ENCODE measurements at places on chromosomes 12 and 14.

DNA sequence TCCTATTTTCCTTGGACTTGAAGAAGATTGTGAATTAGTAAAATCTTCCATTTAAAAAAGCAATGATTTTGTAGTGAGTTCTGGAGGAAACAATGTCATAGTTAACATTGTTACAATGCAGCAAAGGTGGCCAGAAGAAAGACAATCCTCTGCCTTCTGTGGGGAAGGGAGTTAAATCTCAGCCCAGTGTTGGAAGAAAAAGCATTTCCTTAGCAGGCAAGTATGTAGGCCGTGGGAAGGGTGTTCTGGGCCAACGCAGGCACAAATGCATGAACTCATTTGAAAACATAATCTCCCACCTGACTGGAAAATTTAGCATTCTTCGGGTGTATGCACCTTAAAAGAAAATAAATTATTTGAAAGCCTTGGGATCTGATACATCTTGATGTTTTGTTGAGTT lies 258.6 kb downstream of the ADAMTS20 start:
- no peak for DNase-seq

GRCh38 chr14:92724516-92725340 lies 23.7 kb downstream of the LGMN start:
- DNase-seq: no peak

DNA sequence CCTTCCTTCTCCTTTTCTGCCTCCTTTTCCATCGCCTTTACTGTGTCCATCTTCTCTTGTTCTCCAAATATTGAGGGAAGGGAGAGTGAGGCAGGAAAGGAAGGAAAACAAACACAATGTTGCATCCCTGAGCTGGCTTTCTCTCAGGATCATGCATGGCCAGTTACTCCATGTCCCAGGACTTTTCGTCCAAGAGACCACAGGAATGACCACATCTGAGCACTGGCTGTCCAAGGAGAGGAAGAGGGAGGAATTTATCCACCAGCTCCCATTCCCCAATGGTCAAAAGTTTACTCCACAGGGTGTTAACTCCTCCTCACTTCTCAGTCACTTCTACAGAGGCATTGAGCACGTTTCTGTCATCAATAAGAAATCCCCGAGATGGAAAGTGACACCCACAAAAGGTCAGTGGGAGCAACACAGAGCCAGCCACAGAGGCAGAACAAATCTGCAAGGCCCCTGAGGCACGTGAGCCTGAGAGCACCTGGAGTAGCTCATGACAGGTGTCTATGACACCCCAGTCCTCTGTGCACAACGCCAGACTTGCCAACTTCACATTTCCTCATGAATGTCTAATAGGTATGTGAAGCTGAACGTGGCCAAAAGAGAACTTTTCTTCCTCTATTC lies 177.3 kb upstream of the NUDT4 start:
- DNase-seq: no peak

- DNase-seq: no peak
Measured at GRCh38 chr12:102479099-102479885, 1.1 kb downstream of the IGF1 start.

- DNase-seq: peak; percentile 66
Measured at GRCh38 chr12:753611-754472, 1.5 kb downstream of the WNK1 start.

DNA sequence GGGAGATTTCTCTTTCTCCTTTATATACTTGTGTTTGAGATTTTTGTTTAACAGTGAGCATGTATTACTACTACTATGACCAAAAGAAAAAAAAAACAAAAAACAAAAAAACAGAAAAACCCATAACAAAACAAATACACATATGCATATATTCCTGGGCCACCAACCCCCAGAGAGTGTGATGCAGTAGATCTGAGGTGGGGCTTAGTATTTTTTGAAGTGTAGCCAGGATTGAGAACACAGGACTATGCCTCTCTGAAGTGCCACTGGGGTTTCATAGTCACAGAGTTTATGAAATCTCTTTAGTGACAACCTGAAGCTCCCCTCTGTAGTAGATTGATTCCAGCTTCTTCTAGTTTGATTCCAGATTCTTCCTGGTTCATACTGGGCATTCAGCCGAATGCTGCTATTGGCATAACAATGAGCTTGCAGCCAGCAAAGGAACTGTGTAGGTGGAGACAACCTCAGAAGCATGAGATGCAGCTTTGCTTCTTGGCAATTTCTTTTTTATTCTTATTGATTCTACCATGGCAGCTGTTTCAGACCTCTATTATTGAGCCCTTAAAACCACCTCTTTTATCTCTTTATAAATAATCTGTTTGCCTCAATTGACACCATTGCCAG lies 15.5 kb upstream of the ANO4 start:
- no peak for DNase-seq

- no peak for DNase-seq
Measured at GRCh38 chr12:112340230-112340629, 42.0 kb downstream of the HECTD4 start.

DNA sequence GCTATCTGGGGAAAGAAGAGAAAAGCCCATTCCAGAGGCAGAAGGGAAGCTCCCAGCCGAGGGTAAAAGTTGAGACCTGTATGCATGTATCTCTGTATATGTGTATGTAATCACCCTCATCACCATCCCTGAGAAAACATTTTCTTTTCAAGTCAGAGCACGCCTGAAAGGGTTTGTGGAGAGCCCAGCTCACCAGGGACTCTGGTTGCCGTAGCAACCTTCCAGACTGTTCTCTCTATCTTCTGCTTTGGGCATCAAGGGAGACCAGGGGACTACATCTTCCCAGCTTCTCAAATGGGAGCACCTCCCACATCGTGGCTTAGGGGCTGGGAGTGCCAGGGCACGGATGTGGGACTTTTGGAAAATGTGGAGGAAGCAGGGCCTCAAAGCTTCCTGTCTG lies 93.5 kb downstream of the GALNT8 start:
- DNase-seq: no peak

DNA sequence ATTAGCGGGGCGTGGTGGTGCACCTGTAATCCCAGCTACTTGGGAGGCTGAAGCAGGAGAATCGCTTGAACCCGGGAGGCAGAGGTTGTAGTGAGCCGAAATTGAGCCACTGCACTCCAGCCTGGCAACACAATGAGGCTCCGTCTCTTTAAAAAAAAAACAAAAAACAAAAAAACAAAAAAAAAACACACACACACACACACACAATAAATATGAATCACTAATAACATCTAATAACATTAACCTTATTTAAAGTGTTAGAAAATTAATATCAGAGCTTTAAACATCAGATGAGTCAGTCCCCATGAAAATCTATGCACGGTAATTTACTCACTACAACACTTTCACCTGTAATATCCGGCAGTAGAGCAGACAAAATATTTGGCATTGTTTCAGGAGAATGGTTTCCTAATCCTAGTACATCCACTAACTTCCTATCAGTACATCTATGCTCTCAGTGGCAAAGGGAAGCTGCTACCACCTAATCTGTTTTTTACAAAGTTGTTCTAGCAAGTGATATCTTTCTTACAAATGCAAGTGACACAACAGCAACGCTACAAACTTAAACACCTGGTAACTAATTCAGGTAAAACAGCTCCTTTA lies 36.2 kb downstream of the MED13L start:
- no peak for DNase-seq

DNA sequence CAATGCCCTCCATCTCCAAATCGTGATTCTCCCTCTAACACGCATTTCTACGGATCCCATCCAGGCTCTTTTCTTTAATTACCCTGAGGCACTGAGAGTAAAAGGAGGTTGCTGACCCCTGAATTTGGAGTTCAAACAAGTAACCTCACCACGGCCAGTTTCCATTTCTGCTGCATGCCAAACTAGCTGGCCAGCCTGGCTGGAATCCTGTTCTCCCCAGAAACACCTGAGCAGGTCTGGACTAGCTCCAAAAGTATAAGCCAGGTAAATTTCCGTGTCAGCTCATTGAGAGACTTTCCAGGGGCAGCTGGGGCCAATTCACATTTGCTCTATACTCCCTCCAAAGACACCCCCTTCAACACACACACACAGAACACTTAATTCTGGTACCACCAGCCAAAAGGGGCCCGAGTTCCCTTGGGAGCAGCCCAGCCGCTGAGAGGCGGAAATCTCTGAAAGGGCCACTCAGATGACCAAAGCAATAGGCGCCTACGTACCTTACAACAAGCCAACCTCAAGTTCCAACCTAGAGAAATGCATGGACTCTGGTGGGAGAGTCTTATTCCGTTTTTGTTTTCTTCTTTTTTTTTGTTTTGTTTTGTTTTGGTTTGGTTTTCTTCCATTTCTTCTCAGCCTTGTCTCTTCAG lies 131.4 kb downstream of the NDUFA12 start:
- DNase-seq: no peak

DNA sequence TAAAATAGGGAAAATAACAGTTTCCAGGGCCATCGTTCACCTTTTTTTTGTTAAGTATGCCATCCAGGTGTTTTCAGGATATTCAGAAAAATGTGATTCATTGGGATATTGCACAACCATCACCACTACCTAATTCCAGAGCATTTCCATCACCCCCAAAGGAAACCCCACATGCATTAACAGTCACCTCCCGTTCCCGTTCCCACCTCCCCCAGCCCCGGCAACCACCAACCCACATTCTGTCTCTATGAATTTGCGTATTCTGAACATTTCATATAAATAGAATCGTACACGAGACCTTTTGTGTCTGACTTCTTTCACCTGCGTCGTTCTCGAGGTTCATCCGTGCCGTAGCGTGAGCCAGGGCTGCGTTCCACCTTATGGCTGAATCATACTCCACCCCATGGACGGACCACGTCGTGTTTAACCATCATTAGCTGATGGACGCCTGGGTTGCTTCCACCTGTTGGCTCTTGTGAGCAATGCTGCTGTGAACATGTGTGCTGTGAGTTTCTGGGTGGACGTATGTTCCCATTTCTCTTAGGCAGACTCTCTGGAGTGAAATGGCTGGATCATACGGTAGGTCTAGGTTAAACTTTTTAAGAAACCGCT lies 51.0 kb upstream of the NCOR2 start:
- no peak for DNase-seq

GRCh38 chr12:114789821-114790220 lies 105.8 kb upstream of the TBX3 start:
- no peak for DNase-seq

GRCh38 chr14:53537422-53538315 lies 384.5 kb upstream of the DDHD1 start:
- no peak for DNase-seq

- DNase-seq: no peak
Measured at GRCh38 chr14:103179094-103179493, 55.8 kb downstream of the TNFAIP2 start.

DNA sequence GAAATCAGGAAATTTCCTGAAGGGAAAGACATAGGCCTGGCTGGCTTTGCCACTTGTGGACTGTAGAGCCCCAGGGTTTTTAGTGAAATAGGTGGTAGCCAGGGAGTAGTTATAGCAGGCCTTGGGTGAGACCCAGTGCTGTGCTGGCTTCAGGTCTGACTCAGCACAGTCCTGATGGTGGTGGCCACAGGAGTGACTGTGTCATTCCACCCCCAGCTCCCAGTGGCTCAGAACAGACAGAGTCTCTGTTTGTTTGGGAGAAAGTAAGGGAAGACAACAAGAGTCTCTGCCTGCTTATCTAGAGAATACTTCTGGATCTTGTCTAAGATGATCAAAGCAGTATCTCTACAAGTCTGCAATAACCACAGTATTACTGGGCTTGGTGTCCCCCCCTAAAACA lies 27.5 kb upstream of the OR6J1 start:
- DNase-seq: no peak

GRCh38 chr12:127118251-127118650 lies 1148.7 kb upstream of the TMEM132C start:
- no peak for DNase-seq

GRCh38 chr12:12266389-12266872 lies 413 bp downstream of the LRP6 start:
- DNase-seq: no peak

DNA sequence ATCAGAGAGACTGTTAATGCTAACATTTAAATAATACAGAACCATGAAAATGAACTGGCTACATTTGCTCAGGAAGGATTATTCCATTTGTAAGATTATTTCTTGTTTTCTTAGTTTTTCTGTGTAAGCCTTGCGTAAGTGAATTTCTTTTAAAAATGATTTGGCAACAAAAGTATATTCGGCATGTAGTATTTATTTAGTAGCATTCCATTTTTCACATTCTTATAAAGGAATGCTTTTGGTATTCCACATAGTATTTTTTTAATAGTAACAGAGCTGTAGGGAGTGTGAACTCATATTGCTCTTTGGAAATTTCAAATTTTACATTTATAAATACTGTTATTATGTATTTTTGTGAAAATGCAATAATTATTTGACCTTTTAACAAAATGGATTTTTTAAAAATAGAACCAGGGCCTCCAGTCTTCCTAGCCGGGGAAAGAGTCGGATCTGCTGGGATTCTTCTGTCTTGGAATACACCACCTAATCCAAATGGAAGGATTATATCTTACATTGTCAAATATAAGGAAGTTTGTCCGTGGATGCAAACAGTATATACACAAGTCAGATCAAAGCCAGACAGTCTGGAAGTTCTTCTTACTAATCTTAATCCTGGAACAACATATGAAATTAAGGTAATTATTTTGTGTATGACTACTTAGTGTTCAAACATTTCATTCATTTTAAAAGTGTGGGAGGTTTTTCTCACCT lies 1.2 kb downstream of the PTPRQ start:
- no peak for DNase-seq

- no peak for DNase-seq
Measured at GRCh38 chr12:106285982-106286381, 16.6 kb upstream of the TCP11L2 start.

DNA sequence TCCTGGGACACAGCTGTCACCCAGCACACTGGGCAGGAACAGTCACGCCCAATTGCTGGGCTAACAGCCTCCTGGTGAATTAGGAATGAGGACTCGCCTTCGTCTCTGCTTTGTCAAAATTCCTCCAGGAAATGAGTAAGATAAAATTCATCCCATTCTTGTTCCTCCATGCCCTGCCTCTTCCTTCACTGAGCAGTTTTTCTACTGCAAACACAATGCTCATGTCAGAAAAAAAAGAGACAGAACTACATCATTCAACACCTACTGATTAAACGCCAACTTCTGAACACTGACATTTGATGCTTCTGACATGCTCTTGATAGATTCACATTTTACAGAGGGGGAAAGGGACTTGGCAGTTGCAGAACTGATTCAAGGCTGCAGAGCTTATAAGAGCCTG lies 37.5 kb upstream of the DTX1 start:
- DNase-seq: no peak

DNA sequence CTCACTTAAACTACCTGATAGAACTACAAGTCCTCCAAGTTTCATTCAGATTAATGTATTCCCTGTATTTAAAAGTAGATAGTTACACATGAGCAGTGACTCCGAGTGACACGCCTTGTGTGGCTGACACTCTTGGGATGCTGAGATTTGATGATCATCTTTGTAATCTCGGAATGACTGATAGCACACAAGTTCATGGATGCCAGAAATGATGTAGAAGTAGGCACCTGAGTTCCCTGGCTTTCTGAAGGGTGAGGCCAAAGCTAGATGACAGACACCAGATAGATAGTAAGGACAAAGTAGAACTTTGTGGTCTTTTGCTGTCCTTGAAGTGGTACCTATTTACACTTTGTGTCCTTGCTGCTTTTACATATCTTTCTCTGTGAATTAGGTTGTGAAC lies 491.2 kb downstream of the PCNX1 start:
- DNase-seq: no peak

All from adrenal gland (tissue), 19 donors.